ENCODE measurements at places on chromosomes 13 and 19.

GRCh38 chr19:44969437-44969836 is 14.3 kb downstream of the CLPTM1 start:
- no peak for DNase-seq

DNA sequence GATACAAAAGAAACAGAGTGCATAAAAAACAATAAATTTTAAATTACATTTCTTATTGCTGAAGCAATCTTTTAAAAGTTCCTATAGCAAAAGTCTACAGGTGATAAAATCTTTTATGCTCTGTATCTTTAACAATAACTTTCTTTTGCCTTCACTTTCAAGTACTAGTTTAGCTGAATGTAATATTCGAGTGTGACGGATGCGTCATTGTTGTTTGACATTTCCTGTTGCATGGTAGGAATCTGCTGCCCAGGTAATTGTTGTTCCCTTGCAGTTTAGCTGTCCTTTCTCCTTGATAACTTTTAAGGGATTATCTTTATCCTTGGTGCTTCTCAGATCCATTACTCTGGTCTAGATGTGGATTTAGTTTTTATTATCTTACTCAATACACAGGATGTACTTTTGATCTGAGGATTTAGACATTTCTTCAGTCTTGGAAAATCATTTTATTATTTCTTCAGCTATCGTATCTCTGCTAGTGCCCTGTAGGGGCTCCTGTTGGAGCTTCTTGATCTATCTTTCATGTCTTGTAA is 2.1 kb upstream of the CPB2 start:
- DNase-seq: no peak

- DNase-seq: no peak
Measured at GRCh38 chr19:48959341-48960239, 4.9 kb downstream of the BAX start.

- no peak for DNase-seq
Measured at GRCh38 chr19:33052352-33052972, 12.2 kb downstream of the RHPN2 start.

GRCh38 chr19:56110515-56111448 is 10.3 kb downstream of the ZNF787 start:
- DNase-seq: no peak

DNA sequence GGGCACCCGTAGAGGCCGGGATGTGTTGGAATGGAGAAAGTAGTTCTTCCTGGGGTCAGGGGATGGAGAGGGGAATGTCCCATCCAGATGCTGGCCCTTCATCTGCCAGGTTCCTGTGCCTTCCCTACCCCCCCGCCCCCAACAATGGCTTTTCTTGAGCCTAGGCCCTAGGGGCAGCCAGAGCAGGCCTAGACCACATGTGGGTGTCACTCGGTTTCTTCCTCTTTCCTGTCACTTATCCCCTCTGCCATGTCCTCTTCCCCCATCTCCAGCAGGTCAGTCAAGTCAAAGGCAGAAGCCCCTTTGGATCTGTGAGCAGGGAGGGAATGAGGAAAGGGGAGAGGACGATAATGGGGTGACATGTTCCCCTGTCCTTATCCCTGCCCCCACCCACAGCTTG is 36.4 kb downstream of the LYL1 start:
- no peak for DNase-seq

- no peak for DNase-seq
Measured at GRCh38 chr19:40366697-40367561, 18.4 kb downstream of the PLD3 start.

DNA sequence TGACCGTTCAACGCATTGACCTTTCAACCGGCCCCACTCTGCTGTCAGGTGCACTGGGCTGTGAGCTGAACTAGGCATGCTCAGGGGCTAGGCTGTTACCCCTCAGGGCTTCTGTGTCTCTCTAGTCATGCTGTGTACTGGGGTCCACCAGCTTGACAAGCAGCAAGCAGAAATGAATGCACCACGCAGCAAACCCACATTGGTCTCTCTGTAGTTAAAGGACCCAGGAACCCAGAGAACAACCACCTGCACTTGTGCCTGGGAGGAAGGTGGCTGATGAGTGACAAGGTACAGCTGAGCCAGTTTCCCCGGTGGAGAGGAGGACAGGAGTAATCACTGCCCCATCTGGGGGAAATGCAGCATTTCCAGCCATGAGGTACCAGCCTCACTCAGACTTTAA is 159.9 kb downstream of the USP12 start:
- no peak for DNase-seq

DNA sequence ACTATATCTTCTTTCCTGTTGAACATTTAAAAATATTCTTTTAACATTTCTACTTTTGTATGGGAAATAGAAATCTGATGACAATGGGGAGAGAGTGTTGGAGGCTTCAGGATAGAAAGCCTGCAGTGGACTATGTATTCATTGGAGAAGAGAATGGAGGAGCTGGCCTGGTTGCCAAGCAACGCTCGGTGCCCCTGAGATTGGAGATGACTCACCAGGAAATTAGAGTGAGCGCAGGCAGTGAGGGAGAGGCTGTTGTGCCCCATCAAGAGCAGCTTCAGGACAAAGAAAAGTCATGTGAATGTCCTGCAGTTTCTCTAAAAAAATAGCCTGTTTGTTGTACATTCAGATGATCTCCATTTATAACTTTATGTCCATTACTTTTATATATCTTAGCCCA is 48.7 kb upstream of the ZNF835 start:
- DNase-seq: no peak

GRCh38 chr13:105732806-105733529 is 802.5 kb downstream of the EFNB2 start:
- no peak for DNase-seq

DNA sequence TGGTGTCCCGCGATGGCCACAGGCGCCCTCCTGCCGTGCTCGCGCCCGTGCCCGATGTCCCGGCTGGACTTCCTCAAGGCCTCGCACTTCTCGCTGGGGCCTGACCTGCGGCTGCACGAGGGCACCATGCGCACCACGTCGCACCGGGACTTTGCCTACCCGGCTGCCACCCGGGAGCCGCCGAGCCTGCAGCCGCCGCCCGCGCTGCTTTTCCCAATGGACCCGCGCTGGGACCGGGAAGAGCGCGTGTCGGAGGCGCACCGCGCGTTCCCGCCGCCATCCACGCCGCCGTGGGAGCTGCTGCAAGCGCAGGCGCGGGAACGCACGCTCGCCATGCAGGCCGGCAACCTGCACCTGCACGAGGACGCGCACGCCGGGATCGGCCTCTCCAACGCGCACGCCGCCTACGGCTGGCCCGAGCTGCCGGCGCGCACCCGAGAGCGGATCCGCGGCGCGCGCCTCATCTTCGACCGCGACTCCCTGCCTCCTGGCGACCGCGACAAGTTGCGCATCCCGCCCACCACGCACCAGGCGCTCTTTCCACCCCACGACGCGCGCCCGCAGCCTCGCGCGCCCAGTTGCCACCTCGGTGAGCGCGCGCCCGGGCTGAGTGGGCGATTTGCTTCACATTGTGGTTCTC is 12.1 kb upstream of the PEX11G start:
- DNase-seq: peak; percentile 55

DNA sequence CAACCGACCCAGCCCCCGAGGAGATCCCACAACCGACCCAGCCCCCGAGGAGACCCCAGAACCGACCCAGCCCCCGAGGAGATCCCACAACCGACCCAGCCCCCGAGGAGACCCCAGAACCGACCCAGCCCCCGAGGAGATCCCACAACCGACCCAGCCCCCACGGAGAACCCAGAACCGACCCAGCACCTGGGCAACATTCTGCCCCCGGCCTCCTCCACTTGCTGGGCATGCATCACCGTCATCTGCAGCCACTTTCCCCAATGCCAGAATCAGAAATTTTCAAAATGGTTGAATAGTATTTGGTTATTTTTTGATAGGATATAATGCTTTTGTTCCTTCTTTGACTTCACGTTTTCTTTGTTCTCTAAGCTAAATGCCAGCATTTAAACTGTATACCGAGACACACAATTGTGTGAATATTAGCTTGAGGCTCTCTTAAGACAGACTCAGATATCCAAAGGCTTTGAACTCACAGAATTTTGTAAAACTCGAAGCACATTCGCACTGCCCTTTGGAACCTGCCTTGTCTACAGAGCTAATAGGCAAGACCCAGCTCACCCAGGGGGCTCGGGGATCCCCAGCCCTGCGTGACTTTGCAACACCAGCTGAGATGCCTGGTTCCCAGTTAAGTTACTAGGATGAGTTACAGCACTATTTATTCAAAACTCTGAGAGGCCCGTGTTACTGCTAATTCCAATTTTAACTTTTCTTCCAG is 15.5 kb upstream of the RASA3 start:
- no peak for DNase-seq

DNA sequence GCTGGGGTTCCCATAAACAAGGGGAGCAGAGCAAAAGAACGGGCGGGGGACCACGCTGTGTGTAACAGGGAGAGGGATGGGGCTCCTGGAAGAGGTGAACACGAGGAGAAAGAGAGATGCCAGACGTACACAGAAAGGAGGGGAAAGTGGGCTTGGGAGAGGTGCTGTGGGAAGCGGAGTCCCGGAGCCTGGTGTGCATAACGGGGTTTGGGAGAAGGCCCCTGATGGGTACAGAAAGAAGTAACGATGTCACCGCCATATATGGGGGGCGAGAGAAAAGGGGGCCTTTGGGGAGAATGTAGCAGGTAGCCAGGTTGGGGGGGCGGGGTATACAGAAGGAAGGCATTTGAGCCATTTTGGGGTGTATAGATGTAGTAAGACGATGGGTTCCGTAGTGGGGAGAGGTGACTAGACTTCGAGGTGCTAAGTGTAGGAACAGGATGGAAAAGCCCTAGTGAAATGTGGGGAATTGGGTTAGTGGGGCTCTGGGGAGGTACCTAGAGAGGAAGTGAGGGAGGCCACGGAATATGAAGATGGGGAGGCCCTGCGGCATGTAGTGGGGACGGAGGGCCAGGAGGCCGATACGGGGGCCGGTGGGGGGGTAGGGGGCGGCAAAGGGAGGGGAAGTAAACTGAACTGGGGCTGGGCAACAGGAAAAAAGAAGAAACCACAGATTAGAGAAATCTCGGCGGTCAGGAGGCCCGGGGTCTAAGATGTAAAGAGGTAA is 787 bp downstream of the ZNF580 start:
- DNase-seq: no peak

DNA sequence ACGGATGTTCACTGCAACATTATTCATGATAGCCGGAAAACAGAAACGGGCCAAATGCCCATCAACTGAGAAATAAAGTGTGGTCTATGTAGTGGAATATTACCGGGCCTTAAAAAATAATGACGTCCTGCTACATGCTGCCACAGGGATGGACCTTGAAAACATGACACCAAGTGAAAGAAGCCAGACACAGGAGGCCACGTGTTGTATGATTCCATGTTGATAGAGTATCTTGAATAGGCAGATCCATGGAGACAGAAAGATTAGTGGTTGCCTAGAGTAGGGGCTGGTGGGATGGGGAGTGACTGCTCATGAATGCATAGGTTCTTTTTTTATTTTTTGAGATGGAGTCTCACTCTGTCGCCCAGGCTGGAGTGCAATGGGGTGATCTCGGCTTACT is 3.7 kb downstream of the AP2A1 start:
- DNase-seq: no peak

GRCh38 chr13:30141775-30142485 is 165.4 kb downstream of the KATNAL1 start:
- no peak for DNase-seq

DNA sequence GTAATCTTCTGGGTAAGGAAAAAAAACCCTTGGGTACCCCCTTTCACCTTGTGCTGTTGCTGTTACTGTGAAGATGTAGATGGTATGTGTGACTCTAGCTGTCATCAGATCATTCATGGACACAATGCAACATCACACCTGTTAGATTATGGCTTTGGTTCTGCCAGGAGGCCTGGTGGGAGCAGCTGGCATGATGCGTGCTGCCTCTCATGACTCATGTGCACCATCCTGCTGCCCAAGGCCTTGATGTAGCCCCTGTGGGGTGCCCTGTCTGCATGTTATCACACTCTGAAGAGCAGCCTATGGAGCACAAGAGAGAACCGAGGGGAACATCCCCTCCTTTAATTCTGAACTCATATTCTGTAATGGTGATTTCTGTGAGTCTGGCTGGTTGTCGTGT is 57.7 kb upstream of the TEX29 start:
- DNase-seq: no peak

GRCh38 chr13:70616847-70617246 is 508.6 kb upstream of the KLHL1 start:
- no peak for DNase-seq

- DNase-seq: no peak
Measured at GRCh38 chr19:45934551-45935230, 20.1 kb upstream of the NANOS2 start.

GRCh38 chr13:61766667-61767058 is 351.0 kb upstream of the PCDH20 start:
- DNase-seq: no peak

- no peak for DNase-seq
Measured at GRCh38 chr19:42436006-42436405, 6.7 kb downstream of the CXCL17 start.

DNA sequence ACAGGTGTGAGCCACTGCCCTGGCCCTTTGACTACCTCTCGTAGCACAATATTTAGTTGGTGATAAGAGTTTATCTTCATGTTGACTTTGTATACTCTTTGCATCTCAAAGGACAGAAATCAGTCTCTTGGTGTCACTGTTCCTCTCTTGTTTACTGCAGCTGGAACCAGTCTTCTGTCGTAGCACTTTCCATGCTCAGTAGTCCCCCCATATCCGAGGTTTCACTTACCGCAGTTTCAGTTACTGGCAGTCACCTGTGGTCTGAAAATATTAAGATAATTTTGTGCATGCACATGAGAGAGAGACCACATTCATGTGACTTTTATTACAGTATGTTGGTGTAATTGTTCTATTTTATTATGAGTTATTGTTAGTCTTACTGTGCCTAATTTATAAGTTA is 49.1 kb downstream of the WASF3 start:
- DNase-seq: no peak

GRCh38 chr13:33537026-33537425 is 251.5 kb upstream of the STARD13 start:
- no peak for DNase-seq

GRCh38 chr19:5466814-5467291 is 11.6 kb downstream of the ZNRF4 start:
- DNase-seq: no peak

- DNase-seq: no peak
Measured at GRCh38 chr13:99969453-99969918, 2.1 kb downstream of the ZIC5 start.

- peak; percentile 91 for DNase-seq
Measured at GRCh38 chr19:52942386-52943133, 19.3 kb upstream of the ZNF888 start.

- DNase-seq: no peak
Measured at GRCh38 chr13:48000559-48001113, 437 bp downstream of the SUCLA2 start.
